ENCODE measurements at places on chromosomes 7 and 10.

DNA sequence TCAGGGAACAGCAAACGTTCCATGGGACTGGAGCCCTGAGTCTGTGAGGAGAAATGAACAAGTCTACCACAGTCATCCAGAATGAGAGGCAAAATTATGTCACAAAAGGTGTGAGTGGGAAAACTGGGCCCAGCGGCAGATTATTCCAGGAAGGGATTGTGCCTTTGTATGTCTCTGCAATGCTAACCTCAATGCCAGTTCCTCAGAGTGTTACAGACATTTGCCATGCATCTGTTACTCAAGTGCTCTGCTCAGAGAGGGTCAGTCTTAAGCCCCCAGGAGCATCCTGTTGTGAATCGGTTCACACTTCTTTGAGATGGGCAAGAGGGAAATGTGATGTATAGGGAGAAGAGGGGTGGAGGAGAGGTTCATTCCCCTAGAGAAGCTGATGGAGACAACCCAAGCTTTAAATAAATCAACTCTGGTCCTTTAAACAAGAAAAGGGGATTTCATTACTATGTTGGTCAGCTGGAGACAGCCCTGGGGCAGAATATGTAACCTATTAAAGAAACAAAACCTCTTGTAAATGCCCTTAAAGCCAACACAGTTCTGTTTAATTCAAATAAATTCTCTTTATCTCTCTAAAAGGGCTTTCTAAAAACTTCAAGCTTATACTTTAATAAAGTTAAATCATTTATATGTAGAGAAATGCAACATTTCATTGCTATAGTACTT, 85.9 kb upstream of the GRB10 start:
- DNase-seq: no peak

DNA sequence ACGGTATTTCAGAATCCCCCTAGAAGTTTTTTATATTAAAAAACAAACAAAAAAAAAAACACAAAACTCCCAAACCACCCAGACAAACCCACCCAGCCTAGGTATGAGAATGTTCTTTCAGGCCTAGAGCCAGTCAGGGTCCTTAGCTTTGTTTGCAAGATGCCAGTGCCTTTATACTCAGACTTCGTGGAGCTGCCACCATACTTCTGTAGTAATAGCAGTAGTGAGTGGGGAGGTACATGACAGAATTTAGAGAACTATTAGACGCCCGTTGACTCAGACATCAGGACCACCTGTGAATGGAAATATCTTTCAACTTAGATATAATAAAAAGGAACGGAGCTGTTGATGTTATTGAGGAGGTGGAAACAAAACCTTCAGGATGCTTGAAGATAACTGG, 138.2 kb upstream of the MKLN1 start:
- no peak for DNase-seq

- DNase-seq: no peak
Observed at GRCh38 chr7:69654849-69655707, 56.8 kb downstream of the AUTS2 start.

- no peak for DNase-seq
Observed at GRCh38 chr7:133115596-133115995, 33.7 kb upstream of the CHCHD3 start.

DNA sequence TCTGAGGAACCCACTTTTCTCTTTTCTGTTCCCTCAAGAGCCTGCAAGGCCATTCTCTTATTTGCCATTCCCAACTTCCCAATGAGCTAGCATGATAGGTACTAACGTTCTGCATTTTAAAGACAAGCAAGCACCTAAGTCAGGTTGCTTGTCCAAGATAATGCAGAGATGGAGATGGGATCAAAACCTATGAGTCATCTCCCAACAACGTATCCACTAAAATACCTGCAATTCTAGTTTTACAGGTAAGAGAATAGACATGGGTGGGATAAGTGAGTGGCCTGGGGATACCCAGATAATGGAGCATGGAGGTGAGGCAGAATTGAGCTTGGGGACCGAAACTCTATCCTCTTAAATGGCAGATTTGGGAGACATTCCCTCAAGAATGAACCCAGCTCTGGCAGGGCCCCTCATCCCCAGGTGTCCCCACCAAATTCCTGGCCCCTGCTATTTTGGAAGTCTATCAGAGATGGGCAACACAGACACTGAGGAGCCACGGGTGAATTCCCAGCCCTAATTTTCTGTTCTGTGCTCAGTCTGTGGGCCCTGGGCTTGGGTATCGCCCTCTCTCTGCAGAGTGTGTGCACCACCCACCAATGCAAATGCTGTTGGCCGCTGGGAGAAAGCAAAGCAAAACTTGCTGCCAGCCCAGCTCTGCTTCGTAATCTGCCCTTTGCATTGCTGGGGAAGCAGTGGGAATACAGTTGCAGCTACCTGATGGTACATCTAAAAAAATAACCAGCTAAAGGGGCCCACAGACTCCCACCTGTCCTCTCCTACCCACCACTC, 98.3 kb downstream of the KCNMA1 start:
- no peak for DNase-seq

DNA sequence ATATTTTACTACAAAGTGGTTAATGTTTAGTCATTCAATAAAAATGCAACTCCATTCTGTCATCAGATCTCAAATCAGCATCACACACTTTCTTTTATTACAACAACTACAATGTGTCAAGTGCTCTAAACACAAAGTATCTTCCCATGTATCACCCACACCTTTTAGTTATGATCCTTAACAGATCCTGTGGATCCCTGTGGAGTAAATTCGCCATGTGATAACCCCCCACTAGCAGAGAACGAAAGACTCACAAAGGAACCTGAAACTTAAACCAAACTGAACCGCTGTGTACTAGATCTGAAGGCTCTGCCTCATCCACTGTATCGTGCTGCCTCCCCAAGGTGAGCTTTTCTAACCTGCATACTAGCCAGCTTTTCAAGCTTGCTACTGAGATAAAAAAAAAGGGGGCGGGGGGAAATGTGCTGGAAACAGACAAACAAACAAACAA, 1.7 kb downstream of the DPY19L1 start:
- no peak for DNase-seq

- no peak for DNase-seq
Observed at GRCh38 chr10:77494327-77494726, 143.3 kb downstream of the KCNMA1 start.

- DNase-seq: no peak
Observed at GRCh38 chr7:45125193-45125904, 13.9 kb upstream of the TBRG4 start.

GRCh38 chr7:92806496-92806895, 29.9 kb downstream of the CDK6 start:
- no peak for DNase-seq

- DNase-seq: no peak
Observed at GRCh38 chr7:54186336-54186735, 355.8 kb upstream of the VSTM2A start.

- no peak for DNase-seq
Observed at GRCh38 chr7:10222976-10223375, 750.7 kb upstream of the PHF14 start.

- no peak for DNase-seq
Observed at GRCh38 chr10:88194961-88195367, 331.5 kb downstream of the PTEN start.

- DNase-seq: no peak
Observed at GRCh38 chr7:96388620-96389383, 66.9 kb upstream of the SLC25A13 start.

DNA sequence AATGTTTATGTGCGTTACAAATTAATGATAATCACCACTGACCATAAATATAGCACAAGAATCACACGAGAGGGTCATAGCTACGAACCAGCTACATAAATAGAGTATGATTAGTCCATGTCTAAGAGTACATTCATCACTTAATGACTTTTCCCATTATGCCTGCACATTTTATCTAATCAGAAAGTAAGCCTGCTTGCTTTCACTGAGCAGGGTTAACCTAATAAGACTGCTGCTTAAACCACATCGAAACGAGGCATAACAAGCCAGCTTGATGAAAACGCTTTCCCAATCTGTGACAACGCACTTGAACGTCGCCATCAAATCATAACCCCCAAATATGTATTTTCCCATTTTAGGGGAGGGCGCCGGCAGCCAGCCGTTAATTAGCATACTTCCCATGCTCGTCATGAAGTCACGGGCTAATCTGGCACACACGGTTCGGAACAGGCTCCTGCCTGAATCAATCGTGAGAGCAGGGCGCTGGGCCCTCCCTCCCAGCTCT, 71.5 kb downstream of the EBF3 start:
- no peak for DNase-seq

DNA sequence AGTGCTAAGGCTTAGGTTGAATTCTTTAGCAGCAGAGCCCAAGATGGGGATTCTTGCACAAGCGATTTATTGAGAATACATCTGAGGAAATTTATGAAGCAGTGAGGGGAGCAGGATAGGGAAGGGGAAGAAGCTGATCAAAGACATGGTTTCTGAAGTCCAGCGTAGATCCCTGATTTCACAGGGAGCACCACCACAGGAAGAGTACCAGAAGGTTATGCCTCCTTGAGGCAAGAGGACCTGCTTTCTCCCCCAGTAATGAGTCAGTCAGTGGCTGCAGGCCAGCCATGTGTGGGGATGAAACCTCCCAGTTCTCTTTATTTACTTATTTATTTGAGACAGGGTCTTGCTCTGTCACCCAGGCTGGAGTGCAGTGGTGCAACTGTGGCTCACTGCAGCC, 35.0 kb upstream of the CBLL1 start:
- DNase-seq: no peak

DNA sequence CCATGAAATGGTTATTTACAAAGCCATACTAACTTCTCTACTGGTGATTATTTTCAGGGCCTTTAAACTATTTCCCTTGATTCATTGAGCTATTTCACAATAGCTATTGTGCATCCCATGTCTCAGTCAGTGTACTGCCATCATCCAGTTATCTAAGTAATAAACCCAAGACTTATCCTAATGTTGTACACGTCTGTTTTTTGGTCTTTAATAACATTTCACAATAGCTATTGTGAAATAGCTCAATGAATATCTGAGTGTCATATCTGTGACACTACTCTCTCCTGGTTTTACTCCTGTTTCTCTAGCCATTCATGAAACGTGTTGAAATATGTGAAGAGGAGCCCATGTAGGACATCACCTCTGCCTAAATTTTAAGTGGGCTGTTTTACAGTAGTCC, 36.5 kb upstream of the TMEM140 start:
- no peak for DNase-seq

Measured in putamen (tissue), 1 donor.